ENCODE measurements at places on chromosomes 1 and 21.
A peak's percentile ranks its signal among the peaks of the same experiment; 100 is the strongest.

DNA sequence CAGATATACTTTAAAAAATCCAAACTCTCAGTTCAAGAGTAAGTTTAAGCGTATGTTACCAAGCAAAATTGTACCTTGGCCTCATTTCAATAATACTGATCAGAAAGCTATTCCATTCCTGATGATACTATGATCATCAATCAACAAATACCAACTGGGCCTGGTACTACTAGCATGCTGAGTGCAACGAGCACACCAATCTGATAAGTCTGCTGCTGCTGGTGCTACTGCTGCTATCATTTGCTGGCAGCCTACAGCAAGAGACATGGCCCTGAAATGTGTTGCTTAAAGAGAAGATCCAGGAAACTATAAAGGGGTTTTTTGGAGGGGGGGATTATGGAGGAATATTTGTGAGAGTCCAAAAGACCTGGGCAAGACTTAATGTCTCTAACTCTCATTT lies 39.7 kb downstream of the NME7 start:
- no peak for DNase-seq

- DNase-seq, result no peak
Observed at GRCh38 chr21:14453339-14454015, 70.5 kb upstream of the HSPA13 start.

GRCh38 chr1:10709165-10709564 lies 87.3 kb downstream of the CASZ1 start:
- no peak for DNase-seq

DNA sequence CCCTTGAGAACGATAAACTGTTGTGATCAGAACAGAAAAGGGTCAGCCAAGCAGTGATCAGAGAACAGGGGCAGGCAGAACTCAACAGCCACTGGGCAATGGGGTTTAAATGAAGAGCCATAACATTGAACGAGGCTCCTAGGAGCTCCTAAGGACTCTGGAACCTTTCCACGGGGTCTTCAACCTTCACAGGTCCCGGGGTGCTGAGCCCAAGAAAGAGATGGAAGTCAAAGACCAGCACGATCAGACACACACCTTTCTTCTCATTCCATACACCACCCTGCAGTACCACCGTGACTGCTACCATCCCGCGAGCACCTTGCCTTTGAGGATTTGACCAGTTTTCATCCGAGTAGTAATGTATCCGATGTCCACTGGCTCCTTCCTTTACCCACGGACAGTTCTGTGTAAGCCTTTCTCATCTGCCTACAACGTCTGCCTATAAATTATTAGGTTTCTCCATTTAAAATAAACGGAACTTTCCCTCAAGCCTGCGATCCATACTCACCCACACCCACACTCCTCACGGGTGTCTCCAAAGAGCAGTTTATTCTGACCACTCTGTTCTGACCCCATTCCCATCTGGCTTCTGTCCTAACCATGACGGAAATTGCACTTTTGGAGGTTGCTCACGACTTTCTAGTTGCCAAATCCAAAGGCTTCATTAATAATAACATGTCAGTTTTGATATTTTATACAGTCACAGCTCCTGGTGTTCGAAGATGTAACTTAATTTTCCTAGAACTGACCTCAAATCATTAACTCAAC lies 16.8 kb upstream of the HHAT start:
- no peak for DNase-seq

GRCh38 chr1:36023098-36023769 lies 60.7 kb upstream of the TEKT2 start:
- DNase-seq, result no peak

DNA sequence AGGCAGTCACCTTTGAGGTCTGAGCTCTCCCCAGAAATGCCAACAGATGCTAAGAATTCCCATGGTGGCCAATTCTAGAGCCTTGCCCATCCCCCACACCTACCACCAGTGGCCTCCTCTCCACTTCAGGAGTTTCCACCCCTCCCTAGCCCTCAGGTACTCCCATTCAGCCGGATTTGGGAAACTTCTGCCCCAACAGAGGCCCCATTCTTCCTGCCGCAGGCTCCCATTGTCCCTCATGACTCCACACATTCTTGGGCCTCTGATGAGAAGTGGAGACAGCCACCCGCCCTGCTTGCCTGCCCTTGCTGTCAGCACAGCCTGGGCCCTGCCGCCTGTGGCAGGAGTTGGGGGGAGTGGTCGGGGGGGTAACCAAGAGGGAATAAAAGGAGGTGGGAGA lies 4.6 kb downstream of the BLACAT1 start:
- no peak for DNase-seq

DNA sequence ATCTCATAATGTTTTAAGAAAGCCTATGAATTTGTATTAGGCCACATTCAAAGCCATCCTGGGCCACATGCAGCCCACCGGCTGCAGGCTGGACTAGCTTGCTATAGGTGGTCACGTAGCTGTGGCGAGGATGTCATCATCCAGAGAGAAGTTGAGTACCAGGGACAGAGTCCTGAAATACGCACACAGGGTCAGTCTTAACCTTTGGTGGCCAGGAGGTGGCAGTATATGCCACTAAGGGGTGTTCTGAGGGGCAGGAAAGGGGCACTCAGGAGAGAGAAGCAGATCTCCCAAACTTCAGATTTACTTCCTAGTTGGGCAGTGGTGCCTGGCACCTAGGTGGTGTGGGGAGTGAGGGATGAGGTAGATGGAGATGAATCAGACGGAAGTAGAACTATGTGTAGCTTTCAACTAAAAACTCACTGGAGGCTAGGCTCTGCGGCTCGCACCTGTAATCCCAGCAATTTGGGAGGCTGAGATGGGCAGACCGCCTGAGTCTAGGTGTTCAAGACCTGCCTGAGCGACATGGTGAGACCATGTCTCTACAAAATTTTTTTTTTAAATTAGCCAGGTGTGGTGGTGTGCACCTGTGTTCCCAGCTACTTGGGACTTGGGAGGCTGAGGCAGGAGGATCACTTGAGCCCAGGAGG lies 16.3 kb upstream of the CDK18 start:
- peak; percentile 56 for DNase-seq

GRCh38 chr1:209249785-209250440 lies 333.6 kb upstream of the CAMK1G start:
- no peak for DNase-seq

- peak; percentile 33 for DNase-seq
Observed at GRCh38 chr1:86965012-86965826, 50.8 kb downstream of the HS2ST1 start.

DNA sequence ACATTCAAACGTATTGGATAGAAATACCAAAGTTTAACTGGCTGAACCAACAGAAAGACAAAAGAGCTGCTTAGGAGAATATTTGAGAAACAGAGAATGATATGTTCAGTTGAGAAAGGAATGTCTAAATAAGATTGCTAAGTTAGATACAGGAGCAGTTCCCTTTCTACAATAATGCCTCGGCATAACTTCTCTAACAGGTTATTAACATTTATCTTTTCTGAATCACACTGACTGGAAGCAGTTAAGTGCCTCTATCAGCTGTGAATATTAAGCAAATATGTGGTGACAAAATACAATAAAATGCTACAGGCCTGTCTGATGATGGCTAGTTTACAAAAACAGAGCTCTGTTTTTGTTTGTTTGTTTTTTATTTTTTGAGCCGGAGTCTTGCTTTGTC lies 121.9 kb downstream of the KCNK1 start:
- no peak for DNase-seq

GRCh38 chr1:220203816-220204215 lies 68.4 kb downstream of the RAB3GAP2 start:
- no peak for DNase-seq

GRCh38 chr1:206778031-206778430 lies 5.7 kb upstream of the IL10 start:
- no peak for DNase-seq

DNA sequence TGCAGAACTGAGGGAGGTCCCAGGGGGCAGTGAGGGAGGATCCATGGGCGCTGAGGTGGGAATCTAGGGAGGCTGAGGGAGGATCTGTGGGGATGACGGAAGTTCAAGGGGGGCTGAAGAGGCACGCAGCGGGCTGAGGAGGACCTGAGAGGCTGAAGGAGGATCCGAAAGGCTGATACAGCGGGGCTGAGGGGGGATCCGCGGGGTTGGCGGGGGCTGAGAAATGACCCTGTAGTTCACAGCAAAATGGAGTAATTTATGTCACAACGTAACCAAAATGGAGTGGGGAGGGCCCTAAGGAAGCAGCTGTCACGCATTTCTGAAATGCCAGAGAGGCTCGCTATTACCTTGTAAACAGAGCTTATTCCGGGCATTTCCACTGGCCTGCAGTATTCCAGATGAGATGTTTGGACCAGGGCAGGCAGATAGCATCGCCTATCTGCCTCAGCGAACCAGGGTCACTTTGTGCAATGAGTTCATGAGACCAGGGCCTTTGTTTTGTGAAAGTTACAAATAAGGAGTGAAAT lies 926 bp upstream of the MRPL55 start:
- DNase-seq, result peak; percentile 71

DNA sequence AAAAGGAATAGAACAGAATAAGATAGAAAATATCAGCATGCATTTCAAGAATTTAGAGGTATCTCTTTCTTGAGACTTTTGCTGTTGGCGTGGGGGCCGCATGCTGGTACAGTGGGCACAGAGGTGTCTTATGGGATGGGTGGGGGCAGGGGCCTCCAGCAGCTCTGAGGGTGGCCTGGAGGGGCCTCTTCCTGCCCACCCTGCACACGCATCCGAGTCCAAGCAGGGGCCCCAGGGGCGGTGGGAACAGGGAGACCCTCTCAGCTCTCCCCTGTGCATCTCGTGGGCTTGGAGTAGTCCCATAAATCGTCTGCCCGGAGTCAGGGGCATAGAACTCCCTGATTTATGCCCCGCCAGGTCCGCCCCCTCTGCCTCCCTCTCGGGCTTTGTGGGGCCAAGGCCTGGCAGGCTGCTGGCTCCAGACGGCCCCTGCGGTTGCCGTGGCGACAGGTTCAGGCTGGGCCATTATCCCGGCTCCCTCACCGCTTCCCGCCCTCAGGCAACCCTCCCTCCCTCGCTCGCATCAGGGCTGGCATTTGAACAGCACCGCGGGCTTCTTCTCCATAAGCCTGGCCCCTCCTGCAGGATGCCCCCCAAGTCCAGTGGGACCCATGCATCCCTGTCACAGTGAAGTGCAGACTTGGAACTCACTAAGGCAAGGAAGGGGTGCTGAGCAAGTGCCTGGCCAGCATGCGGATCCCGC lies 133.2 kb upstream of the ZBTB40 start:
- no peak for DNase-seq

- no peak for DNase-seq
Observed at GRCh38 chr1:195576641-195577040, 1031.6 kb downstream of the KCNT2 start.

- no peak for DNase-seq
Observed at GRCh38 chr1:237911911-237912310, 21.2 kb upstream of the ZP4 start.

DNA sequence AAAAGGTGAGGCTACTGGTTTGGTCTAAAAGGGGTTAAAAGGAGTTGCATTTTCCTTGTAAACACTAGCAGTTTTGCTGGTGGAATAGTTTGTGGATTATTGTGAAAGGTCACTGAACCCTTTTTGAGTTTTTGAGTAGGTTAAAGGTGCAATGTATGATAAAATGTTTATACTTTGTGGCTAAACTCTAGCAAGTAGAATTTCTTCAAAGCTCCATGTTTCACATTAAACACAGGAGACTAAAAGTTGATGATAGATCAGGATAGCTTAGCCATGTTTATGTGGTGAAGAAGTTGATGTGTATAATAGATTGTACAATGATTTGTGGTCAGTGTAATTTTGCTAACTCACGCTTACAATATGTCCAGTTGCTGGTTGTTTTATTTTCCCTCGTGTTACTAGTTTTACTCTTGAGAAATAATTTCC lies 13.1 kb downstream of the ZNF326 start:
- peak; percentile 78 for DNase-seq

DNA sequence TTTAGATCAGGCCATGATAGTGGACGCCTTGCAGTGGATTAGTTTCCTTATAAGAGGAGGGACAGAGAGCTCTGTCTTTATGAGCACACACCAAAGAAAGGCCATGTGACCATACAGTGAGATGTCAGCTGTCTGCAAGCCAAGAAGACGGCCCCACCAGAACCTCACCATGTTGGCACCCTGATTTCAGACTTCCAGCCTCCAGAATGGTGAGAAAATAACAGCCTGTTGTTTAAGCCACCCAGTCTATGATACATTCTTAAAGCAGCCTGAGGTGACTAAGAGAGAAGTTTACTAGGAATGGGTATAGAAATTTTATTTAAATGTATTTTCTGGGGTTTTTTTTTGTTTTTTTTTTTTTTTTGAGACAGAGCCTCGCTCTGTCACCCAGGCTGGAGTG lies 29.5 kb downstream of the L1TD1 start:
- no peak for DNase-seq

DNA sequence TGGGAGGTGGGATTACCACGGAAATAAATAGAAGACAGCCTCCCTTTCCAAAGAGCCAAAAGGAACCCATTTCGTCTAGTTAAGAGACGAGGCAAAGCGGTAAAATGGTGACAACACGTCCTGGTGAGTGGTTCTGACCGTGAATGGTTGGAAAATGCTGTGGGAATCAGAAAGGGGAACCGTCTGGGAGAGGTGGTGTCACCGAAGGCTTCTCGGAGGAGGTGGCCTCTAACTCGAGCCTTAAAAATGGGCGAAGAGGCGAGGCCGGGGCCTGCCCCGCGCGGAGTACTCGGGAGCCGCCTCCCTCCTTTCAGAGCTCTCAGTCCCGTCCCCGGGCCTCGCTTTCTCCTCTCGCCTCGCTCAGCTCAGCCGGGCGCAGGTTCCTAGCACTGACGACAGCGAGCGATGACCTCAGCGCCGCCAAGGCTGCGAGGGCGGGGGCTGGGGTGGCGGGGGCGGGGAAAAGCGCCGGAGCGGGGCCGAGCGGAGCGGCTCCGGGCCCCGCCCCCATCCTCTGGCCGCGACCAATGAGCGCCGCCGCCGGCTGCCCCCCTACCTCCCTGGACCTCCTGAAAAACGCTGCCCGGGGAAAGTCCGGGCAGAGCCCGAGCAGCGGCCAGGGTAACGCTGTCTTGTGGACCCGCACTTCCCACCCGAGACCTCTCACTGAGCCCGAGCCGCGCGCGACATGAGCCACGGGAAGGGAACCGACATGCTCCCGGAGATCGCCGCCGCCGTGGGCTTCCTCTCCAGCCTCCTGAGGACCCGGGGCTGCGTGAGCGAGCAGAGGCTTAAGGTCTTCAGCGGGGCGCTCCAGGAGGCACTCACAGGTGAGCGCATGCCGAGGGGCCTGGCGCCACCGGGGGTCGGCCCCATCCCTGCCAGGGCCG lies at the start of gene BTG2:
TSS of gene BTG2 (plus strand) at position 601 of the 890 bp plus-strand sequence. CDS start at position 689, 88 bp downstream.
- DNase-seq, result peak; percentile 79

GRCh38 chr1:24683713-24684162 lies 40.6 kb downstream of the SRRM1 start:
- peak; percentile 99 for DNase-seq

GRCh38 chr21:34865400-34866241 lies 183.5 kb downstream of the RUNX1 start:
- DNase-seq, result peak; percentile 66

DNA sequence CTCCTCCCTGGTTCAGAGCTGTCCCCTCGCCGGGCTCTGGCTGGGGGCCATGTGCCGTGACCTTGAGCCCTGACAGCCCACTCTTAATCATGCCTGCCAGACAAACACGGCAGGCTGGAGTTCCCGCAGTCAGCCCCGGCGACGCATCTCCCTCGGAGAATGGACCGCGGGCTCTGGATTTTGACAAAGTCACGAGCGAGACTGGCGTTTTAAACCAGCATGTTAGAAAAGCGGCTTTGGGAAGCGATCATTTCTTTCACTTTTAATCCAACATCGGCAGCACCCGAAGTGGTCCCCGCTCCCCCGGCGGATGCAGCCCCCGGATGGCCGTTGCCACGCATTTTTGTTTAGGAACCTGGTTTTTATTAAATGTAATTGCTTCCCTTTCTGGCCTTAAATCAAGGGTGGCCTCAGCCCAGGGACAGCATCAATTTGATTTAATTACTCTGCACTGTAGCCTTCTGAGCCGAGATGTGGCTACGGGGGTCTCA lies 70.9 kb downstream of the PRDM16 start:
- DNase-seq, result no peak

Measured in amniotic epithelial cell (primary cell).